Fibroblast of gingiva (primary cell): ENCODE measurements at places on chromosomes 6 and 20.

GRCh38 chr6:22570185-22570551 lies 802 bp downstream of the HDGFL1 start:
- no peak for DNase-seq

- DNase-seq: no peak
Measured at GRCh38 chr6:161407115-161407514, 133.3 kb upstream of the AGPAT4 start.

DNA sequence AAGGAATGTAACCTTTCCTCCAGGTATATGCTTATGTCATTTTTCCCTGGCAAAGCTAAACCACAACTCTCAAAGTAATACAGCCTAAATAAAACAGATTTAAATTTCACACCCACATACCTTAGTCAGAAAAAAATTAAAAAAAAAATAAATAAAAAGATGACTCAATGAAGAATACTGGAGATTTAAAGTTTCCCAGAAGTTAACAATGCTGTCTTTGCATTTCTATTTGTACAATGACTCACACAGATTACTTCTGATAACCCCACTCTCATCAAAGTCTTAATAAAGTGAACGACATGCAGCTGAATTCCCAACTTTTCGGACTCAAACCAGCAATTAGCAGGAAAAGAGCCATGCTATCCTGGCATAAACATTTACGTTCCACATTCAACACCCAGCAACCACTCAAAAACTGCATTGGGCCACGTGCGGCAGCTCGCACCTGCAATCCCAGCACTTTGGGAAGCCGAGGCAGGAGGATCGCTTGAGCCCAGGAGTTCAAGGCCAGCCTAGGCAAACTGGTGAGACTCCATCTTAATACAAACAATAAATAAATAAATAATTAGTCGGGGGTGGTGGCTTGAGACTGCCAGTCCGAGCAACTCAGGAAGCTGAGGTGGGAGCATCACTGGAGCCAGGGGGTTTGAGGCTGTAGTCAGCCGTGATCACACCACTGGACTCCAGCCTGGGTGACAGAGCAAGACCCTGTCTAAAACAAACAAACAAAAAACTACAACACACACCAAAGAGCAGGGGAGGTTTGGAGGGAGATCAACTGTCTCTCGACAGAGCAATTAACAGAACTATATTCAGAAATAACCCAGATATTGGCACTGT lies 130.5 kb downstream of the WDR27 start:
- no peak for DNase-seq

GRCh38 chr20:37390503-37390890 lies 44.6 kb downstream of the SRC start:
- DNase-seq: no peak

DNA sequence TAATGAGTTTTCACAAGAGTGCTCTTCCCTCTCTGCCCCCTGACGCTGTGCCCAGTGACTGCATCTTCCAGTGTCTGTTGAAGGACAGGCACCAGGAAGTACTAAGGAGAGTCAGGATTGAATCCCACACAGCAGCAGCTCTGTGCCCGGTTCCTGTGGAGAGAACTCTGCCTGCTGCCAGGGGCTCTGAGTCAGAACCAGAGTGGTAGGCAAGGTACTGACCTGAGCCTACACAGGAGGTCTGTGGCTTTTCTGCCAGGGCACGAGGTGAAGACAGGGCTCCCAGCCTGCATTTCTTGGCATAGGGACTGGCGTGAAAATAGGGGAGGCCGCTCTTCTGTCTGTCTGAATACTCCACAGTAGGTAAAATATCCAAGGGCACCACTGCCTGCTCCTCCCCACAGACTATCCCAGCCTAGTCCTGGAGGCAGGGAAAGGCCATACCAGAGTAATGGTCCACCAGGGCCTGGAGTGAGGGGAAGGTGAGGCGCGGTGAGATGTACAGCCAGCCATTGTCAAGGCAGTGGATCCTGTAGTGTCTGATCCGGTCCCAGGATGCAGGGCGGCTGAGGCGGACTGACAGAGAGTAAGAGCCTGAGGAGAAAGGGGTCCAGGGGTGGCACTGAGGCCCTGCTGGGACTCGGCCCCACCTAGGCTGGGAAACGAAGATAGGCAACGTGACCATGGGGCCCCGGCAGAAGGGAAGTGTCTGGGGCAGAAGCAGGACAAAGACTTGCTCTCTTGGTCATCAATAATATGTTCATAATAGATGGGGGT lies 9.4 kb downstream of the RAB5IF start:
- DNase-seq: no peak

DNA sequence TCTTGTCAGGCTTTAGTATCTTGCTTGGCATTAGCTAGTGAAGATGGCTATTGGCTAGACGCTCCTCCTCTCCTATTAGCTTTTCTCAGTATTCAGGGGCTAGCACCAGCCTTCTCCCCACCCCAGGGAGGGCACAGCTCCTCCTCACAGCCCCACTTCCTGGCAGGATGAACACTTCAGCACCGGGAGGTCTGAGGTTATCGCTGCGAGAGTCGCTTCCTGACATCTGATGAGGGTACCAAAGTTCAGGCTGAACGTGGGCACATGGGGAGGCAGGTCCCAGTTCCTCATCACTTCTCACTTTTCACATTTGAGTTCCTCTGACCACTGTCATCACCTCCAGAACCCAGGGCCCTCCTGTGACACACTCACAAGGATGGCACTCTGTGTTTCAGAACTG lies 66.6 kb downstream of the LAMA4 start:
- DNase-seq: no peak

- no peak for DNase-seq
Measured at GRCh38 chr6:152404086-152404857, 232.9 kb downstream of the SYNE1 start.

DNA sequence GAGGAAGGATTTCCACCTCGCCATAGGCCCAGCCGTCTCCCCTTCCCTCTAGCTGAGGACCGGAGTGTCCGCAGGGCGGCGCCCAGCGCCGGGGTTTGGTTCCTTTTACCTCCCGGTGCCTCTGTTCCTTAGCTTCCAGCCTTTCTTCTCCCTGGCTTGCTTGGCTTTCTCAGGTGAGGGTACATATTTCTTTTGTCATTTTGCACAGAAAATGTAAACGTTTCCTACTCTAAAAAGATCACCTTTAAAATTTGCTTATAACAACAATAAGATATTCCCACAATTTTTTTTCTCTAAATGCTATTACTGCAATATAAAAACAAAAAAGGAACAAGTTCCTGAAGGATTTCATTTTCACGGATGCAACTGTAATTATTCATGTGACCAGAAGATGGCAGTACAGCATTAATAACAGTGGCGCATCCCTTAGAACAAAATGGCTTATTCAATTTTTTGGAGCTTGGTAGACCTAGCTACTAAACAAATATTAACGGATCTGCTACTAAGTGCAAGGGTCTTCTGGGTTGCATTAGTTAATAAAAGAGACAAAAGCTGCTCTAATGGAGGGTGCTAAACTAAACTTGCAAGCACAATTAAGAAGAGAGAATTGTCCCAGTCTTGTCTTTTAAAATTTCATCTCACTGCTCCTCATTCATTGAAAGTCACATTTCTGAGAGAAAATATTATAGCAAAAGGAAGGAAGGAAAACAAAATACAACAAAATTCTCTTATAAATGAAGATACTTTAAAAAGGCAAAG lies 172.9 kb downstream of the ADGRG6 start:
- DNase-seq: peak; percentile 40

- DNase-seq: no peak
Measured at GRCh38 chr20:50475681-50476292, 34.4 kb upstream of the PTPN1 start.

- no peak for DNase-seq
Measured at GRCh38 chr6:158751224-158751623, 67.9 kb downstream of the EZR start.

DNA sequence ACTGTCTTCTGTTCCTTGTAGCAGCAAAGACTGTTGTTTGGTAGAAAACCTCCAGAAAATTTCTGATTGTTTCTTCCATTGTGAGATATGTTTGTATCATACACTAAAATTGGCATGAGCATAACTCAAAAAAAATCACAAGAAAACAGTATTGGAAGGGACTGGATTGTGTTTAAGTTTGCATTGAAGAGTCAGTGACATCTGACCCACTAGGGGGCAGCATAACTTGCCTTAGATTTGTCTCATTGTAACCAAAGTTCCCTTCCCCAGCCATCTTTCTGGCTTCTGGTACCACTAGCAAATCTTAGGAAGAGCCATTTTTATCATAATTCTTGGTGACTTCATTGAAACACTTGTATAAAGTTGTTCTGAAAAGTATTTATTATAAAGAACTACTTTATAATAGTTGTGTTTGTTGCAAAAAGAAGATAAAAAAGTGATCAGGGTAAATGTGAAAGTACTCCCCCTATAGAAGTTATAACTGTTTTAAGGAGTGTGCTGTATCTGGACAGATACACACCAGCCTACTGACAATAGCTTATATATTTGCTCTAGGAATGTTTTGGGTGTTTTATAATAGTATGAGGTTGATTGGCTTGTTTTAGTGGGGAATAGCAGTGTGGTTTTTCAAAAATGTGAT lies 7.7 kb downstream of the CSTF1 start:
- DNase-seq: peak; percentile 66

- DNase-seq: no peak
Measured at GRCh38 chr6:39937686-39938333, 3.5 kb upstream of the MOCS1 start.

GRCh38 chr6:40912158-40912946 lies 126.7 kb downstream of the UNC5CL start:
- DNase-seq: peak; percentile 6

DNA sequence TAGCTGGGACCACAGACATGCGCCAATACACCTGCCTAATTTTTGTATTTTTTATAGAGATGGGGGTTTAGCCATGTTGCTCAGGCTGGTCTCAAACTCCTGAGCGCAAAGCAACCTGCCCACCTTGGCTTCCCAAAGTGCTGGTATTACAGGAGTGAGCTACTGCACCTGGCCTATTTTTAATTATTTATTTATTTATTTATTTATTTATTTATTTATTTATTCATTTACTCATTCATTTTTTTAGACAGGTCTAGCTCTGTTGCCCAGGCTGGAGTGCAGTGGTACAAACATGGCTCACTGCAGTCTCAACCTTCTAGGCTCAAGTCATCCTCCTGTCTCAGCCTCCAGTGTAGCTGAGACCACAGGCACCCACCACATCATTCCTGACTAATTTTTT lies 434.3 kb downstream of the DOK5 start:
- no peak for DNase-seq

DNA sequence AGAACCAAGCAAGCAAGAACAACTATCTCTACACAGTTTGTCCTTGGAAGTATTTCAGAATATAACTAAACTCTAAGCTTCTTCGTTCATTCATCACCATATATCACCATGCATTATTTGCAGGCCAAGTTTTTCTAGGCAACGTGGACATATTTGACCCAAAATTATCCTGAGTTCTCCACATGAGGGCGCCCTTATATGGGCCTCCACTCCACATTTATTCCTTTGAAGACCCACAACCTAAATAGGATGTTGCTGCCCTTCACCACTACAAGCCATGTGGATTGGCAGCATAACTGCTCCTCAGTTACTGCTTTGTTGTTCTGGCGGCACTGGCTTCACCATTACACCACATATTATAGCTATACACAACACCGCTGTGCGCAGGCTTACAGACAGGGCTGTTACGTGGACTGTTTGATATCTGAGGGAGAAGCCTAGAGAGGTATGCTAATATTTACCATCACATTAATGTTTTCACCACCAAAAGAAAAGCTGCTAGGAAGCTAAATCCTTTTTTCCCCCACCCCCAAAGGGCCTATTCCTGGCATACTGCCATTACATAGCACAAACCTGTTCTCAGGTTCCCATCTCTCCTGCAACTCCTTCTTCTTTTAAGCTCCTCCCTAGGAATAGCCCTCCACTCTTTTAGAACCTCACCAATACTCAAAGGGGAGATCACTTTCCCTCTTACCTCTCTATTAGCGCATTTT lies 411.7 kb downstream of the C6orf118 start:
- no peak for DNase-seq

DNA sequence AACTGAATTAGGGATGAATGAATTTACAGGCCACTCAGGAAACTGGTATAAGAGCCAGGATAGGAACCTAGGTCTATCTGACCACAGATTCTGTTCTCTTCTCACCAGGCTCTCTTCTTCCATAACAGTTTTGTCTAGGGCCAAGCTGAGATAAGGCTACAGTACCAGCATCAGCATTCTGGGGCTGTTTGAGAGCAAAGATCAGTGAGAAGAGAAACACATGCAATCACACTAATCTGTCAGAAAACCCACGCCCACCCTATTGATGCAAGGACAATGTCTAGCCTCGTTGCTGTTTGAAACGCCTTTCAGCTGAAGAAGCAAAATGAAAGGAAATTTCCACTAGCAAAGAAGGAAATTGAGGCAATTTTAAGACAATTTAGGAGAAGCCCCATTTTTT lies 137.7 kb downstream of the LCA5 start:
- DNase-seq: no peak

GRCh38 chr6:136503303-136504029 lies 46.8 kb downstream of the MAP7 start:
- DNase-seq: no peak

GRCh38 chr6:109363753-109364152 lies 18.5 kb downstream of the CD164 start:
- DNase-seq: no peak

- no peak for DNase-seq
Measured at GRCh38 chr20:24568842-24569241, 99.4 kb downstream of the SYNDIG1 start.

GRCh38 chr20:49112596-49113274 lies 66.6 kb downstream of the CSE1L start:
- no peak for DNase-seq

- no peak for DNase-seq
Measured at GRCh38 chr20:2165871-2166270, 64.2 kb downstream of the STK35 start.

GRCh38 chr6:143195349-143195845 lies 134.7 kb downstream of the AIG1 start:
- no peak for DNase-seq

DNA sequence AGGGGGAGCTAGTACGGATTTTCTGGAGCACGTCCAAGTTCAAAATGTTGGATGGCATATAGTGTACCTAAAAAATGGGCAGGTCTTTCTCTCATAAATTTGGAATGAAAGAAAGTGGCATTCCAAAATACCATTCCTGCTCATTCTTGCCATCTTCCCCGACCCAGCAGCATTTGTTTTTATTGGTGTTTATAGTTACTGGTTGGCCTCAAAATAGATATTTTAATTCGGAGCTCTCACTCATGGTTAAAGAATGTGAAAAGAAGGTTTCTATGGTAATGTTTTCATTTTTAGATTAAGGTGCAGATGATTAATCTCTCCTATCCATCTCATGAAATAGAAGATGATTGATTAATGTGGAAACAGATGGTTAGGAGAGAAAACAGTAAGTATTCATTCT lies 204.5 kb downstream of the HIVEP2 start:
- DNase-seq: no peak

- peak; percentile 15 for DNase-seq
Measured at GRCh38 chr6:10297832-10298231, 117.0 kb downstream of the TFAP2A start.

GRCh38 chr6:130671577-130671976 lies 155.6 kb upstream of the SMLR1 start:
- no peak for DNase-seq

DNA sequence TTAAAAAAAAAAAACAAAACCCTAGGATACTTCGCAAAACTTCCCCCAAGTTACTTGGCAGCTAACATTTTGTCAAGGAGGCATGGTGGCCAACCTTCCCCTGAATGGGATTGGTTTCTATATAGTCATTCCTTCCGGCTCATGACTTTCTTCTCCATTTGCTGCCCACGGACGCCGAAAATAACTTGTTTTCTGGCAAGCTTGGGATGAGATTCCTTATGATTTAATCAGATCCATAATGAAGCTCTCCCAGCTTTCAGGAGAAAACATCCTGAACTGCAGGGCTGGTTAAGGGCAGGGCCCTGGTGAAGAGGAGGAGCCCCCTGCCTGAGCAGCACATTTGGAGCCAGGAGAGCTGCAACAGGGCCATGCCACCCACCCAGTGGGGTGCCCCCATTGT lies 49.9 kb downstream of the PPP1R16B start:
- peak; percentile 9 for DNase-seq
